Fibroblast of skin of left quadriceps (primary cell): ENCODE measurements at places on chromosomes 2 and 18.

DNA sequence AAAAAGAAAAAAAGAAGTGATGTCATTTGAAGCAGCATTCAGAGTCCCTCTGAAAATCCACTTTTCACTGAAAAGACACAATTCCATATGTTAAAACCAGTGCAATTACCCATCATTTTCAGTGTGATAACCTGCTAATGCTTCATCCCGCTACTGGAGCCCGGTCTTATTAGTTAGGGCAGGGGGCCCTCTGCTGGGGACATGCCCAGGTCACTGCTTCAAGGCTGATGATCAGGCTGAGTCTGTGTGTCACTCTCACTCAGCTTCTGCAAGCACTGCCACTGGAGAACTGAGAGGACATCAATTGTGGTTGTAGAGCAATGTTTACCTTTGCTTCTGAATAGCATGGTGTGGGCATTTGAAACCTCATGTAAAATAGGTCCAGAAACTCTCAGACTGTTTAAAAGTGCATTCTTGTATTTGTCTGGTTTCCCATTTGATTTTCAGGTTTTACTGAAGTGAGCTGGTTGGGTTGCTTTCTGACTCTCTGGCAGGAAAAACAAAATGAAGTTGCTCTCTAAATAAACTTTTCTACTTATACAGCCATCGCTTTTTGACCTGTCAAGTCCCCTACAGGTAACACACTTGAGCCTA is 49.2 kb upstream of the NXPH2 start:
- DNase-seq: no peak

DNA sequence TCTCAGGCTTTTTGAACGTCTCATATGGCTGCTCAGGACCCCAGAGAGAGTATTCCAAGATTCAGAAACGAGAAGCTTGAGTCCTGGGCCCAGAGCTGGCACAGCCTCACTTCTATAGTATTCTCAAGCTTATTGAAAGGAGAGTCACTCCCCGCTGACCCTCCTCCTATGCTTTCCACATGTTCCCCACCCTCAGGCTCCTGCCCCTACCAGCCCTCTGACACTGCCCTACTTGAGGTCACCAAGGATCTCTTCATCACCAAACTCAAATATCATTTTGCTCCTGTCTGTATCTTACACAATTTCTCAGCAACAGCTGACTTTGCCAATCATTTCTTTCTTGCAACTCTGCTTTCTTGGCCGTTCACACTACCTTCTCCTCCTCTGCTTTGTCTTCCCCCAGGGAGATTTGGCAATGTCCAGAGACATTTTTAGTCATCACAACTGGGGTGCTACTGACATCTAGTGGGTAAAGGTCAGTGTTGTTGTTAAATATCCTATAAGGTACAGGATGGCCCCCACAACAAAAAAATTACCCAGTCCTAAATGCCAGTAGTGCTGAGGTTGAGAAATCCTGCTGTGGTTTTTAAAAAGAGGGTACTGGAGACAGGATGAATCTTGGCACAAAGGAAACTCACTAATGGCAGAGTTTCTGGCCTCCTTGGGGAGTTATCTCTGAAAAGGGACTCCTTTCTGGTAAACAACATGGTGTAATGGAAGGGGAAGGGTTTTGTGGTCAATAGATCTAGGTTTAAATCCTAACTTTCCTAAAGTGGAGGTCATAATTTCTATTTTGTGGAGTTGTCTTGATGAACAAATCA is 26.9 kb upstream of the INSIG2 start:
- peak; percentile 72 for DNase-seq

GRCh38 chr2:172639823-172640222 is 83.9 kb downstream of the PDK1 start:
- peak; percentile 57 for DNase-seq

DNA sequence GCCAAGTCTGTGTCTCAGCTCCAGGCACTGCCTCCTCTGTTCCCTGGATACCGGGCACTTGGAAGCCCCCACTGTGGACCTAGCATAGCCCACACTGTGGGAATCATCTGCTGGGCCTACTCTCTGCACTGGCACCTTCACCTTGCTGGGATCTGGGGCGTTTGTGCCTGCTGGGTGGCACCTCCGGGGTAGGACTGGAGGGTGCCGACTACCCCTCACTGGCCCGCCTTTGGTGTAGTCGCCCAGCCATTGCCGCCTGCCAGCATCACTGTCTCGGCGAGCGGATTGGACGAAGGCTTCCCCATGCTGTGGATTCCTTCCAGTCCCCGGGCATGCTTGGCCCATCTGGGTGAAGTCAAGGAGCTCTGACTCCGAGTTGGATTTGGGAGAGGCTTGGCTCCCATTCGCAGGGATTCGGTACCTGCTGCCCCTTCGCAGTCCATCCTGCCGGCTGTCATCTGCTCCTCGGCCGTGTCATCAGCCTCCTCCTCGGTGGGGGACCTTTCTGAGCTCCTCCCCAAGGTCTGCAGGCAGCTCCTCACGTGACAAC is 180.6 kb upstream of the HDAC4 start:
- no peak for DNase-seq

DNA sequence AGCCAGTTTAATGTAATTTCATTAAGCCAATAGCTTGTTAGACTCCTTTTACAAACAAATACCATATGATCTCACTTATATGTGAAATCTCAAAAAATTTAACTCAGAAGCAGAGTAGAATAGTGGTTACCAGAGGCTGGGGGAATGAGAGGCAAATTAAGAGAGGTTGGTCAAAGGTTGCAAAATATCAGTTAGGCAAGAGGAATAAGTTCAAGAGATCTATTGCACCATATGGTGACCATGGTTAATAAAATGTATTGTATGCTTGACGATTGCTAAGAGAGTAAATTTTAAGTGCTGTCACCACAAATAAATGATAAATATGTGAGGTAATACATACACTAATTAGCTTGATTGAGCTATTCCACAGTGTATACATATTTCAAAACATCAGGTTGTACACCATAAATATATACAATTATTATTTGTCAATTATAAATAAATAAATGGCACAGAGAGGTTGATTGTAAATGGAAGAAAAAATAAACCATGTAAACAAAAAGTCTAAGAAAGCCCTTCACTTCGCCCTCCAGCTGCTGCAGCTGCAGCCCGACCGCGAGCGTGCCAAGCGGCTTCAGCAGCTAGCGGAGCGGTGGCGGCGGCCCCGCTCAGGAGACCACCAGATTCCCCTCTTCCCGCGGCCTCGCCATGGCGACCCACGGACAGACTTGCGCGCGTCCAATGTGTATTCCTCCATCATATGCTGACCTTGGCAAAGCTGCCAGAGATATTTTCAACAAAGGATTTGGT is 23.0 kb upstream of the ACTR2 start:
- no peak for DNase-seq

DNA sequence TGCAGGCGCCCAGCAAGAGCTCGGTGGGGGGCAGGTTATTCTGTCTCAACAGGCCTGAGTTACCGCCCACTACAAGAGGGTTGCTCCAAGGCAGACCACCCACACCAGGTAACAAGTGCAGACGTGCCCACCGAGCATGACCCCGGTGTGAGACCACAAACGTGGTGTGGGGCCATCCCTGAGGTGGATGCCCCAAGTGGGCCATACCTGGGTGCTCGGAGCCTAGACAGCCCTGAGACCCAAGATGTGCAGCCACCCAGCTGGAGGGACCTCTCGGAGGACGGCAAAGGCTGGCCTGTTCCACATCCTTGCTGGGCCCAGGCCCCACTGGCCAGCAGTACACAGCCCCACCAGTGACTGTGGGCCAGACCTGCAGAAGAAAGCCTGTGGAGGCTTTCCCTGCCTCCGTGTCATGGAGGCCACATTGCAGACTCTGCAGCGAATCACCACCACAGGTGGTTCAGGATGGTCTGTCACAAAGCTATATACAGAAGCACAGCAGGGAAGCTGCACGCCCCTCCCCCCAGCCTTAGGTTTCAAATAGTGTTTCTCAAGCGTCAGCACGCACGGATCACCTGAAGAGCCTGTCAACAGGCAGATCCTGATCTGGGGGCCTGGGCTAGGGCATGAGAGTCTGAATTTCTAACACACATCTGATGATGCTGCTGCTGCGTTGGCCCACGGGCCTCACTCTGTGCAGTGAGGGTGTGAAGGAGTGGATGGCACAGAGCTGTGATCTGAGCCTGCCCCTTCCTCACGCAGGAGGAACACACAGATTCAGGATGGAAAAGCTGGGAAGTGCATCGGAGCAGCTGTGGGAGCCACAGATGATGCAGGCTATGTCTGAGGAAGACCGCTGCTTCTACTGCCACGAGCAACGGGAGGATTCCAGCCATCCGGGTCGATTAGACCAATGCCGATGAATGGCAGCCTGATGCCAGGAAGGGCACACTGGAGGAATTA is 96.8 kb downstream of the UXS1 start:
- DNase-seq: no peak

DNA sequence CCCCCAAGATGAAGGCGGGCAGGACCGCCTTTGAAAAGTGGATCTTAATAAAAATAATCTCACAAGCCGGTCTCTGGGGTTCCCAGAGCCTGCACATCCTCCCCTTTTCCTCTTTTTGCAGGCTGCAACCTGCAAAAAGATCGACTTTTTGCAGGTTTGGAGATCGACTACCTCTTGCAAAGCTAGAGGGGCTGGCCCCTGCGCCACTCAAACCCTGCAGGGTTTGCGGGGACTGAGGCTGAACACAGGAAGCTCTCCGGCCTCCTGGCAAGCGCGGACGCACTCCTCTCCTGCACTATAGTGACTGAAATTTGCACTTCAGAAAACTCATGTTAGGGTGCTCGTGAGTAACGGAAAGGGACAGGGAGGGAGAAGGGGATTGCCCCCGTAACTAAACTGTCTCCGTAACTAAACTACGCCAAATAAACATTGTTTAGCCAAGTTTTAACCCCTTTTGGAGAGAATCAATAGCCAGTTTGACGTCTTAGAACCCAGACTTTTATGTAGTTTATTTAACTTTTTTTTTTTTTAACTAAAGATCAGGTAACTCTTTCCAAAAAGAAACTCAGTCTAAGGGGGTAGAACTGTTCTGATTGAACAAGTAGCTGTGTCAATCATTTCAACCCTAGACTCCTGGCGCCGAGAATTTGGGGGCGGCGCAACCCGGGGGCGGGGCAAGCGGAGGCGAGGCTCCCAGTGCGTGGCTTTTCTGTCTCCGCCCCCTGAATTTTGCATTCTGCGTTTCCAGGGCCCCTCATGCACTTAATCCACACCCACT is 2.5 kb downstream of the IGFBP5 start:
- peak; percentile 67 for DNase-seq

DNA sequence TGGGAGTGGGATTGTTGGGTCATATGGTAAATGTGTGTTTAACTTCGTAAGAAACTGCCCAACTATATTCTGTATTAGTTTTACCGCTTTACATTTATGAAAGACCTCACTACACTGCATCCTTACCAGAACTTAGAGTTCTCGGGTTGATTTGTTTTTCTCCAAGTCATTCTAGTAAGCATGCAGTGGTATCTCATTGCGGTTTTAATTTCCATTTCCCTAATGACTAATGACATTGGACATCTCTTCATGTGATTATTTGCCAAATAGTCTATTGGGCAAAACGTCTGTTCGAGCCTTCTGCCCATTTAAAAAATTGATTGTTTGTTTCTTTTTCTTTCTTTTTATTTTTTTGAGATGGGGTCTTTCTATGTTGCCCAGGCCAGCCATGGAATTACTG is 6.8 kb downstream of the FBLN7 start:
- no peak for DNase-seq

DNA sequence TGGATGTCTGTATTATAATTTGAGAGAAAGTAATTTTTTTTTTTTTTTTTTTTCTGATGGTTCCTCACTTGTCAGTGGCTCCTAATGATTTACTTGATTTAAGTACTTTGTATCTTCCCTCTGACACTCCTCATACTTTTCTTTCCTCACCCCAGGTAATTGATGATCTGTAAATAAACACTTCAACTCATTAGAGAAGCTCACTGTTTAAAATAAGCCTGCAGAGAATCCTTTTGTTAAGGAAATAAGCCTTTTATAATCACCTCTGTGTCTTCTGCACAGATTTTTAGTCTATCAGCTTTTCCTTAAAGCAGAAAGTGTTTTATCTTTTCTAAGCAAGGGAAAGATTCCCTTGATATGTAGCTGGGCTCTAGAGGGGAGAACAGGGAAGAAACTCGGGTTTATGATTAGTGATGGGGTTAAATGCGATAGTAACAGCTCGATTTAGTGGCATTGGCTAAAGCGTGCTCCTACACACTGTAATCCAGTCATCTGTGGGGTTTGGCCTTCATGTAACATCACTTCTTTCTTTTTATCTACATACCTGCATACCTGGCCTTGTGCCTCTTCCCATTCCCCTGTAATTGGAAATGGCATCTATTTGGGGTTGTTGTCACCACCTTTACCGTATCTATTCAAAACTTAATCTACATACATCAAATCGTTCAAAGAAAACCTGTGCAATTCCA is 60.1 kb upstream of the LRRTM1 start:
- no peak for DNase-seq

- DNase-seq: no peak
Measured at GRCh38 chr2:3377279-3377611, 373 bp downstream of the EIPR1 start.

DNA sequence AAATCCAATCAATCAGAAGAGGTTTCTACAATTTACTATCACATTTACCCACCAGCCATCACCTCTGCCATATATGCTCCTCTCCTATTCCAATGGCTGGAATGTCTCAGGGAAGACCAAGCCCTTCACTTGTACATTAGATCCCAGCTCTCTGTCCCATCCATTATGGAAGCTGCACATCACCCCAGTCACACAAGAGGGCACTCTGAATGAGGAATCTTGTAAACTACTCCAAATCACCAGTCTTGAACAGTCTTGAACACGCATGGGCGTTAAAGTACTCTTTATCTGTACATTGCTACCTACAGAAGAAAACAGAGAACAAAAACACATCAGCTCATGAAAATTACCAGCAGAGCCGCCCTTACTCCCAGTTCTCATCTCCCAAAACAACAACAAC is 38.7 kb downstream of the ZC3H8 start:
- DNase-seq: peak; percentile 9

DNA sequence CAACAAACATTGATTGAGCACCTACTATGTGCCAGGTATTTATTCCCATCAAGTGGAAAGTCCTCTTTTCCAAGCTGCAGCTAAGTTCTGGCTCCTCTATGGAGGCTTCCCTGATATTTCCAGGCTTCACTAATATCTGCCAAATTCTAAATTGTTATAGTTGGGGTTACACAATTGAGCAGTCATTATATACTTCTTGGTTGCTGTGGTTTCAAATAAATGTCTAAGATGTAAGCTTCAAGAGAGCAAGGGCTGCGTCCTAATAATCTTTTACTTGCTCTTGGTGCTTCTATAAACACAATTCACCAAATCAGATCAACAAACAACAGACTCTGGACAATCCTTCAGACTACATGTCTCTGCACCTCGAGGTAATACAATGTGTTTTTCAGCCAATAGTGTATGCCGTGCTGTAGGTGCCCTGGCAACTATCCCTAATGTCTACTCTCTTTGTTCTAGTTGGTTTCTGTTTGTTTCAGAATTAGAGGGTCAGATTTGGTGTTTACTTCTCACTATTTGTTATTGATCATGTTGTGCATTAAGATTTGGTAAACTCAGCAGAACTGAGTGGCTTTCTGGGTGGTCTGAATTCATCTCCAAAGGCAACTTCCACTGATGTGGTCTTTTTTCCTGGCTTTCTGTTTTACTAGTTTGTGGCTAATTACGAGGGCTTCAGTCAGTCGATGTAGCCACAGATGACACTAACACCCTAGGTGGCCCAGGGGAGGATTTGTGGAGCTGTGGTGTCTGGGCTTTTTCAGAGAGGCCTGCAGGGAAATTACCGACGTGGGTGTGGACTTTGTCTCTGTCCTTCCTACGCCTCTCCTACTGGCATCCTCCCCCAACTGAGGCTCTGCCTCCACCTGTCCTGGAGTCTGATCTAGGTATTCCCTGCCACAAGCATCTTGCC is 50.4 kb downstream of the CDCA7 start:
- DNase-seq: no peak
